ENCODE measurements at places on chromosomes 16 and 17.

- DNase-seq: no peak
Observed at GRCh38 chr17:79034931-79035485, 11.0 kb downstream of the C1QTNF1 start.

GRCh38 chr16:8173111-8173644 lies 417.1 kb downstream of the TMEM114 start:
- peak; percentile 66 for DNase-seq

- no peak for DNase-seq
Observed at GRCh38 chr17:41284546-41284945, 9.0 kb downstream of the KRTAP9-7 start.

DNA sequence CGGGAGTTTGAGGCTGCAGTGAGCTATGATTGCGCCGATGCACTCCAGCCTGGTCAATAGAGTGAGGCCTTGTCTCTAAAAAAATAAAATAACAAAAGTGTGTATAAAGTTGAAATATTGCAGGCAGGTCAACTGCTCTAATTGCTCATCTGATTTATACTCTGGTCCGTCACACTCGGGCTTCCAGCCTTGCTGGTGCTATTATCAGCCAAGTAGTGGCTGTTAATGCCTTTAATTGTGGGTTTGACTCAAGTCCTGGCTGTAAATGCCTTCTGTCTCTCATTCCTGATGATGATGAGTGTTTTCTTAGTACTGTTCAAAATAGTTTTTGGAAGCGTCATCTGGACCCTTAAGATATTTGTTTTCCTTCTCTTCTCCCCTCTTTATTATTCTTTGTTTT lies 18.4 kb downstream of the SYT17 start:
- no peak for DNase-seq

- DNase-seq: no peak
Observed at GRCh38 chr16:67719778-67720144, 645 bp upstream of the GFOD2 start.

DNA sequence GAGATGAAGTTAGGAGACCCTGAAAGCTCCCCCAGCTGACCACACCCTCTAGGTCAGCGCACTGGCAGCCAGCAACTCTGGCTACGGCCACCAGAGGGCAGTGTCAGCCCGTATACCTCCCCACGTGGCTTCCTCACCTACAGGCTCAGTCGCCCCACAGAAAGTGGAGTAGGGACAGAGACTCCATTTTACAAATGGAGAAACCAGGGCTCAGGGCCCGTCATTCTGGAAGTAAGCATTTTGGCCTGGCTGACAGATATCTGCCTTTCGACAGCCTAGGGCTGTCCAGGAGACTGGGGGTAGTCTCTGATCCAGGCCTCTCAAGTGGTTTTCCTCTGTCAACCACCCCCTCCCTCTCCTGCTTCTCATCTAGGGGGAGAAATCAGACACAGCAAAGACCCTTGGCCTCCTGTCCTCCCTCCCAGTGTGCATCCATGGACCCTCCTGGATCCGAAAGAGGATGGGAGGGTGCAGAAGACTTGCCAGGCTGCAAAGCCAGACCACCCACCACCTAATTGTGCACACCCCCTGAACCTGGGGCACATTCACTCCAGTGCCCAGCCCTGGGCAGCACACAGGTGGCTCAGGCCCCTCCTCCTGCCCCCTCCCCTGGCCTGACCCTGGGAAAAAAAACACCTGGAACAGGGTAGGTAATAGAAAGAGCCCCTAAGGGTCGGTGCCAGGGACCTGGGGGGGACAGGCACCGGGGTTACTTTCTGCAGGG lies 3.8 kb upstream of the HAP1 start:
- peak; percentile 86 for DNase-seq

GRCh38 chr16:16017812-16018211 lies 68.4 kb downstream of the ABCC1 start:
- DNase-seq: no peak

DNA sequence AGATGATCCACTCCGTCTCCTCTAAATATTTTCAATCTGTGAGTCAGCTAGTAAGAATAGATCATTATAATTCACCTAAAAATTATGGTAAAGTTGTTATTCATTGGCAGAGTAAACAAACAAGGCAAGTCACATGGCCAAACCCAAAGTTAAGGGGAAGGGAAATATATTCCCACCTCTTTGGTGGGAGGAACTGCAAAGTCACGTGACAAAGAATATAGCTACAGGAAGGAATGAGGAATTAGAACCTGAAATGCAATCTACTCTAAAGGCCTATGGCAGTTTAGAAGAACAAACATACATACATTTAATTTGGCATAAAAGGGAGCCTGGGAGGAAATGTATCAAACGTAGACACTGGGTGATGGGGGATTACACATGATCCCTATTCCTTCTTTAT lies 48.9 kb downstream of the NOG start:
- DNase-seq: no peak

- no peak for DNase-seq
Observed at GRCh38 chr17:9209781-9210370, 188.6 kb downstream of the NTN1 start.

- peak; percentile 40 for DNase-seq
Observed at GRCh38 chr17:45081047-45081703, 20.1 kb downstream of the NMT1 start.

Data from renal cortex interstitium (tissue), 15 donors.